ENCODE measurements at places on chromosomes 6 and 20. TPM values are rescaled to one million over a fixed set of nuclear protein-coding genes. Genes with fewer than 3 reads are reported as not detected.
A peak's percentile ranks its signal among the peaks of the same experiment; 100 is the strongest.

PRND gene
- 0.26 TPM for total RNA-seq

LPA gene
- total RNA-seq: 0.71 TPM

HCRTR2 gene
- total RNA-seq: 6.4 TPM

TRIM15 gene
- total RNA-seq: not detected

HSP90AB1 gene
- 987 TPM for total RNA-seq

C20orf141 gene
- not detected for total RNA-seq

DNA sequence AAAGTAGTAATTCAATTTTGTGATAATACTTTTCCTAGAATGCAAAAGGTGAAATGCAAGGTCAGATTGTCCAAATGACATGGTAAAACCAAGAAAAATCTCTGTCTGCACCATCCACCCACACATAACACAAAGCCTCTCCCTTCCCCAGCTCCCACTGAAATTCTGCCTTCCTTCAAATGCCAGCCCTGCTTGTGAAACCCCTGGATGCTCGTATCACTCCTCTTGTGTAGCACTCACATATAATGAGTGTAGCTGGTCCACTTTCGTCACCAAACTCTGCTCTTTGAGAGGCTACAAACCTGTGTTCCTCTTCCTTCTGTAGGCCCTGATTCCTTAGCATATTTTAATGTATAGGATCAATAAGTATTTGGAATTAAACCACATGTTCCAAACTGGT lies 123.6 kb upstream of the BEND6 start:
- ATAC-seq: no peak

- peak; percentile 65 for ATAC-seq
Measured at GRCh38 chr6:7050872-7051779, 56.6 kb upstream of the RREB1 start.

DNA sequence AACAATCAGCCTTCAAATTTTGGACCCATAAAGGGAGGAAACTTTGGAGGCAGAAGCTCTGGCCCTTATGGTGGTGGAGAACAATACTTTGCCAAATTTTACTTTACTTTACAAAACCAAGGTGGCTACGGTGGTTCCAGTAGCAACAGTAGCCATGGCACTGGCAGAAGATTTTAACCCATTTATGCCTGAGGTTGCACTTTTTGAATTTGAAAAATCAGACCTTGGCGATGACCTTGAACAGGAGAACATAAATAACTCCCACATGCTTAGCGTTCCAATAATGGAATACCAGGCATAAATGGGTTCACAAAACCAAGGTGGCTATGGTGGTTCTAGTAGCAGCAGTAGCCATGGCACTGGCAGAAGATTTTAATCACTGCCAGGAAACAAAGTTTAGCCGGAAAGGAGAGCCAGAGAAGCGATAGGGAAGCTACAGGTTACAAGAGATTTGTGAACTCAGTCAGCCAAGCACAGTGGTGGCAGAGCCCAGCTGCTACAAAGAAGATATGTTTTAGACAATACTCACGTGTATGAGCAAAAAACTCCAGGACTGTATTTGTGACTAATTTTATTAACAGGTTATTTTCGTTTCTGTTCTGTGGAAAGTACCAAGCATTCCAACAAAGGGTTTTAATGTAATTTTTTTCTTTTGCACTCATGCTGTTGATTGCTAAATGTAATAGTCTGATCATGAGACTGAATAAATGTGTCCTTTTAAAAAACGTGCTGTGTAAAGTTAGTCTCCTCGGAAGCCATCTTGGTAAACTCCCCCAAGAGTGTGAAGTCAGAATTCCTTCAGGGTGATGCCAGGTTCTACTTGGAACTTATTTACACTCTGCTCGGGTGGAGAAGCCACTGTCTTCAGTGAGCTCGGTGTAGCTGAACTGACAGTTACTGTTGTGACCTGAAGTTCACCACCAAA lies 6.7 kb downstream of the SFT2D1 start:
- no peak for ATAC-seq

DNA sequence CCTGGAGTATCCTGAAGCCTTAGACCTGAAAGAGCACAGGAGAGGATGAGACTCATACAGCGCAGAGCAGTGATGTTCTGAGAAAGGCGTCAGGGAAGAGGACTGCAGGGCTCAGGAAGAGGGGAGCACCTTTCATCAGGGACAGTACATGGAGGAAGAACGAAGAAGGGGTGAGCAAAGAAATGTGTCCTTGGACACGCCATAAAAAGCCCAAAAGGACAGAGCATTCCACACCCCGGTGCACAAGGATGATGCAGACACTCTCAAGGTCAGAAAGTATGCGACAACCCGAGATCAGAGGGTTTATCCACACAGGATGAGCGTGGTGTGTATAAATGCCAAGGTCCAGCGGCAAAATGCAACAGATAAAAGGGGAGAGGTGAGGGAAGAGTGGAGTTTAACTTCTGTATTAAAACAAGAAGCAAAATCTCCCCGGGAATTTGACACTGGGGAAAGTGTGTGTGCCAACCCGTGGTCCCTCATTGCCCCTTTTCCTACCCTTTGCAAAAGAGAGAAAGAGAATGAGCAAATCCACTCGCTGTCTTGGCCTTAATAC lies 64.4 kb downstream of the SLC23A2 start:
- no peak for ATAC-seq

- no peak for ATAC-seq
Measured at GRCh38 chr6:46324706-46325105, 153.9 kb upstream of the ENPP5 start.

- ATAC-seq: no peak
Measured at GRCh38 chr20:50663095-50663821, 28.1 kb downstream of the RIPOR3 start.

DNA sequence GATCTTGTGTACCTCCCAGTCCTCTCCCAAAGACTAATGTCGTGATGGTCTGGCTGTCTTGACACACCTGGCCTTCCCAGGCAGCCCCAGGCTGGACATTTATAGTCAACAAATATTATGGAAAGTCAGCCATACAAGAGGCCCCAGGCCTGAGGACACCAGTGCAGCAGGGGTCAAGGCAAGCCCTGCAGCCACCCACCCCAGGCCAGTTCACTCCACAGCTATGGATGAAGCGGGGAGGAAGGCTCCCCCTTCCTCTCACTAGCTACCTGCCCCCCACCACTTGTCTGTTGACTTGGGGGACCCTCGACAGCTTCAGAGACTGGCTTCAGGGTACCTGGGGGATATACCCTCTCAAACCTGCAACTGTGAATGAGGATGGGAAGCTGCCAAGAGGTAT lies 132.1 kb downstream of the MRPL14 start:
- no peak for ATAC-seq

DNA sequence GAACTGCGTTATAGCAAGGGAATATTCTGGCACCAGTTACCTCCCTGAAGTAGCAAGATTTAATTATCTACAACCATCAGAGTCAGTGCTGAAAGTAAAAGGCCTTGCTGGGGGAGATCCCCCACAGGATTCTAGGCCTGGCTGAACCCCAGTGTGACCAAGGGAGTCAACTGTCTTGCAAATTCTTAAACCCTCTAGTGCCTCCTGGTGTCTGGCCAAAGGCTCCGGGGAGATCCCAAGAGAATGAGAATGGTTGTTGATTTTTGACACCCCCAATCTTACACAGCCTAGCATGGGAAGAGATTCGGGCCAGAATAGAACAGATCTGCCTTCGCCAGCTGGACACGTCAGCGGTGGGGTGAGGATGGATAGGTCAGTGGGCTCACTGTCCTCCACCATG lies 179.4 kb downstream of the ERMARD start:
- no peak for ATAC-seq

DNA sequence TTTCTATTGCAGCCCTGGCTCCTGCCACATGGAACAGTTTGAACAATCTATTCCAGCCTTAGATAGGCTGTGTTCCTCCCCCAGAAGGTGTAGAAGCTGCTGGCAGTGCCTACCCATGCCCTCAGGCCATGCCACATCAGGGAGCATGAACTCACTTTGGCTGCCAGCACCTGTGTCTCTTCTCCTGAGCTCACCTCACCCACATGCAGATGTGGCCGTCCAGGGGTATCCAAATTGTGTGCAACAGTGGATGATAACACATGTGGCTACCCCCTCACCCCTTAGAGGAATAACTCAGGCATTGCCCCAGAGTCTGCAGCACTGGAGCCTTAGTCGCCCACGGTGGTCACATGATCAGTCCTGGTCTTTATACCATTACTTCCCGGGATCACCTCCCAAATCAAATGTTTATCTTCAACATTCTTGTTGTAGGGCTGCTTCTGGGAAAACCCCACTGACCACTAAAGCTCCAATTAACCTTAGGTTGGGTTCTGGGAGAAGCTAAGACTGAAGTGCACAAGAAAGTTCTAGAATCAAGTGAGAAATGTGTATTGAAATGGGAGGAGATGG lies 110.4 kb downstream of the BANF2 start:
- ATAC-seq: no peak

DNA sequence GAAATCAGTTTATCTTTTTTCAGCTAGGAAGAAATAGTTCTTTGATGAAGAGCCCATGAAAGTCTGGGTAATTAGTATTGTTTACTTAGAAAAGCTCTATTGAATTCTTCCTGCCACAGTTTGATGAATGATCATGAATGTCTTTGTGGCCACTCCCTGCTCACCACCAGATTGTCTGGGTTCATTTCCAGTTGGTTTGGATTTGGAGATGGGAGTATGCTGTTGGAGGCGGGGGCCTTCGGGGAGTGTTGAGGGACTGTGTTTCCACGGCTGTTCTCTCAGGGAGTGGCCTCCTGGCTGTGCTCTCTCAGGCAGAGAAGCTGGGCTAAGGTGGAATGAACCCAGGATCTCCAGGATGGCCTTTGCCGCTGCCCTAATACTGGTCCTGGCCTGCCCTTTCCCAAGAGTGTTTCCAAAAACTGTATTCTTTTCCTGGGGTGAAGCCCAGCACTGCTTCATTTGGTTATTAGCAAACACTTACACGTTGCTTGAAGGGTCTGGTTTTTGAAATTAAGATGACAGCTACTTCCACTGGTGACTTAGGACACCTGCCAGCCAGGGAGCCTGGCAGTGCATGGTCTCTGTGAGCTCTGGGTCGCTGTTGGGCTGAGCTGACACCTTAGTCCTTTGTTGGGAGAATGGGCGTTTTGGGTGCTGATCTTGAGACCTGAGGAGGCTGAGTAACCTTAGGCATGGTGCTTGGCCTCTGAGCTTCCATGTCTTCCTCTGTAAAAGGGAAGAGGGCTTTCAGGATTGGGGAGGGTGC lies 23.2 kb downstream of the PRPF6 start:
- peak; percentile 99 for ATAC-seq

- ATAC-seq: no peak
Measured at GRCh38 chr6:53627391-53628218, 38.0 kb downstream of the KLHL31 start.

DNA sequence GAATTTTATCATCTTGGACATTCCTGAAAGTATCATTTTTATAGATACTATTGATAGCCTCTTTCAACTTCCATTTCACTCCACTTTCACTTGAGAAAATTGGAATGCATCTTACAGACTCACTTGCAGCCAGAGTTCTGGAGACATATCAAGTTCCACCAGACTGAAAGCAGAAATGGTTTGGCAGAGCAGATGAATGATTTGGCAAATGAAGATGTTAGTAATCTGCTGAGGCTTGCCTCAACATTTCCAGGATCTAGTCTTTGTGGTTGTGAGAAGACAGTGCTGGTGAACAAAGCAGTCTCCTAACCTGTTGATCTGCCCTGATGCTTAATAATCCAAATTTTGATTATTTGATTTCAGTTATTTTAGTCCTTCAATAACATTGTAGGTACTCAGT lies 202.6 kb downstream of the TRDN start:
- ATAC-seq: no peak

- peak; percentile 90 for ATAC-seq
Measured at GRCh38 chr6:117674991-117675657, at the start of gene NUS1. TSS of gene NUS1 (plus strand) at chr6:117675469. CDS start at chr6:117675671, 202 bp downstream.

GRCh38 chr6:91376686-91377085 lies 789.8 kb upstream of the MAP3K7 start:
- ATAC-seq: no peak

DNA sequence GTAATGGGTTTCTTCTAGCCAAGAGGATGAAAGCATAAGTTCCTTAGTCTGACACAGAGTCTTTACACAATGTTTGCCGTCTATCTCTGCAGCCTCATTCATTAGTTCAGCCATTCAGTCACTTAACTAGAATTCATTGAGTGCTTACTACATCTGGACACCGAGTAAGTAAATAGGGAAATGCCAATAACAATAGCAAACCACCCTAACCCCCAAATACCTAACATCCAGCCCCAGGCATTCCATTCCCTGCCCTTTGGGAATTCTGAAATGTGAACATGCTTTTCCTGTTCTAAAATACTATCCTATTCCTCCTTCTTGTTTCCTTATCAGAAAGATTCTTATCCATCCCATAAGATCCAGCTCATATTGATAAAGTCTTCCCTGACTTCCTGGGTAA lies 277.6 kb upstream of the RNF217 start:
- no peak for ATAC-seq

- ATAC-seq: no peak
Measured at GRCh38 chr6:168641446-168641845, 200.5 kb downstream of the SMOC2 start.

DNA sequence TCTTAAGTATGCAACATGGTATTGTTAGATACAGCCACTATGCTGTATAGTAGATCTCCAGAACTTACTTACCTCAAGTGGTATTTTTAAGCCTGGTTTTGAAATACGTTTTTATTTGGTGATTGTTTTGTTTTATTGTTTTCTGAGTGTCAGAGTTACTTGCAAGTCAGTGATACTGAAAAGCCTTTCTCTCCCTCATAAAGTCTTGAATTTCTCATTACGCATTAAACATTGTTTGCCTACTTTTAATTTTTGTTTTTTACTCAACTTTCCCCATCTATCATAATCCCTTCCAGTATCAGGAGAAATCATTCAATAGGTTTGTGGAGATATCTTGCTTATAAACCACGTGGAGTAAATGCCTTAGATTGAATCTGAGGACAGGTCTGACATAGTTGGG lies 214.9 kb downstream of the DOK5 start:
- no peak for ATAC-seq

DNA sequence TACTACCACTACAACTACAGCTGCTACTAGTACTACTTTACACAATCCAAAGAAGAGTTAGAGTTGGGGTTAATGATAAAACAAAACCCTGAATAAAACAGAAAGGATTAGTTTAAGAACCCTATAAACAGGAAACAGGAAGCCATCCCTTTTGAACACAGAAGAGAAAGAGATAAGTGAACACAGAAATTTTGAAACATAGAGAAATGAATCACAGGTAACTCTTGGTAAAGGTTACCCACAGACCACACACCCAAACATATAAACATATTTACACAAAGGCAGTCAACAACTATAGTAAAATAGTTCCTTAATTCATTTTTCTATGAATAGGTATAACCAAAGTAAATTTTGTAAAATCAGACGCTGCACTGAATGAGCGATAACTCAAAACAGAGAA lies 98.1 kb downstream of the RNGTT start:
- ATAC-seq: no peak

DNA sequence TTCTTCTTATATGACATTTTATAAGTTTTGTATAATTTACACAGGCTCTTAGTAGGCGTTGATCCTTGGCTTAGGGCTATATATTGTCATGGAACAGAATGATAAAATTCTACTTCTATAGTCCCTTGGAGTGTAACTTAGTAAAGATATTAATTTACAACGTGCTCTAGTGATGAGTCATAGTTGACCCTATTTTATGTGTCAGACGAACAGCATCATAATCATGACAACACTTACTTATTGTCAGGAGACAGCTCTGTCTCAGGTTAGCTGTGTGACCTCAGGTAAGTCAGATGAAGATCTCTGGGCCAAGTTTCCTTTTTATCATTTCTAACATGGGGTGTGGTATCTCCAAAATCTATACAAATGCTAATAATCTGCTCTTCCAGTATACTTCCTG lies 473.5 kb downstream of the UTRN start:
- no peak for ATAC-seq
